ENCODE measurements at places on chromosomes 6 and 20.

DNA sequence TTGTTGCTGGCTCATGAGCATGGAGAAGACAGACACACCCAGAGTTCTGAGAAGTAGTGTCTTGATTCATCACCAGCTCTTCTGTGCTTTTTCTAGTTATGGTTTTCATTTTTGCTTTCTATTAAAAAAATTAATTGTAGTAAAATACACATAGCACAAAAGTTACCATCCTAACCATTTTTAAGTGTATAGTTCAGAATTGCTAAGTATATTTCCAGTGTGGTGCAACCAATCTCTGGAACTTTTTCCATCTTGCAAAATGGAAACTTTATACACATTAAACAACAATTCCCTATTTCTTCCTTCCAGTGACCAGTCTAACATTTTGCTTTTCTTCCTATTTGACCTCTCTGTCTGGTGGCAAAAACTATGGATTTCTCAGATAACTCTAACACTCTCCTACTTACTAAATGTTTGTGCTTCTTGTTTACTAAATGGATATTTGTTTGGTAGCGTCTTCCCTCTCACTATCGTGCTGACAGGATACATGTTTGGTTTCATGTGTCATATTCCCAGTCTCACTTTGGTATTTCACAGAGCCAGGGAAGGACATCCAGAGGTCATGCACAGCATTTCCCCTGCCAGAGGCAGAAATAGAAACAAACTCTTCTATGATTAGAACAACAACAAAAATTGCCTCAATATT lies 40.6 kb downstream of the TXLNB start:
- peak; percentile 17 for DNase-seq

- DNase-seq, result no peak
Measured at GRCh38 chr6:41543087-41543486, 3.1 kb upstream of the FOXP4 start.

DNA sequence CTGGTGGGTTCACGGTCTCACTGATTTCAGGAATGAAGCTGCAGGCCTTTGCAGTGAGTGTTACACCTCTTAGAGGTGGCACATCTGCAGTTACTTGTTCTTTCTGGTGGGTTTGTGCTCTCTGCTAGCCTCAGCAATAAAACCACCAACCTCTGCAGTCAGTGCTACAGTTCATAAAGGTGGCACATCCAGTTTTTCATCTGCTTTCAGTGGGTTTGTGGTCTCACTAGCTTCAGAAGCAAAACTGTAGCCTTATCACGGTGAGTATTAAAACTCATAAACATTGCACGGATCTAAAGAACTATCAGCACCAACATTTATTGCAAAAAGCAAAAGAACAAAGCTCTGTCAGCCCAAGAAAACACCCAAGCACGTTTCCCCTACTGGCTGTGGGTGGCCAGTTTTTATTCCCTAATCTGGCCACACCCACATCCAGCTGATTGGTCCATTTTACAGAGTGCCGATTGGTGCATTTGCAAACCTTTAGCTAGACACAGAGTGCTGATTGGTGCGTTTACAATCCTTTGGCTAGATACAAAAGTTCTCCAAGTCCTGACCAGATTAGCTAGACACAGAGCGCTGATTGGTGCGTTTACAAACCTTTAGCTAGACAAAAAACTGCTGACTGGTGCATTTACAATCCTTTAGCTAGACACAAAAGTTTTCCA lies 3.4 kb upstream of the TMEM14C start:
- DNase-seq, result peak; percentile 70

DNA sequence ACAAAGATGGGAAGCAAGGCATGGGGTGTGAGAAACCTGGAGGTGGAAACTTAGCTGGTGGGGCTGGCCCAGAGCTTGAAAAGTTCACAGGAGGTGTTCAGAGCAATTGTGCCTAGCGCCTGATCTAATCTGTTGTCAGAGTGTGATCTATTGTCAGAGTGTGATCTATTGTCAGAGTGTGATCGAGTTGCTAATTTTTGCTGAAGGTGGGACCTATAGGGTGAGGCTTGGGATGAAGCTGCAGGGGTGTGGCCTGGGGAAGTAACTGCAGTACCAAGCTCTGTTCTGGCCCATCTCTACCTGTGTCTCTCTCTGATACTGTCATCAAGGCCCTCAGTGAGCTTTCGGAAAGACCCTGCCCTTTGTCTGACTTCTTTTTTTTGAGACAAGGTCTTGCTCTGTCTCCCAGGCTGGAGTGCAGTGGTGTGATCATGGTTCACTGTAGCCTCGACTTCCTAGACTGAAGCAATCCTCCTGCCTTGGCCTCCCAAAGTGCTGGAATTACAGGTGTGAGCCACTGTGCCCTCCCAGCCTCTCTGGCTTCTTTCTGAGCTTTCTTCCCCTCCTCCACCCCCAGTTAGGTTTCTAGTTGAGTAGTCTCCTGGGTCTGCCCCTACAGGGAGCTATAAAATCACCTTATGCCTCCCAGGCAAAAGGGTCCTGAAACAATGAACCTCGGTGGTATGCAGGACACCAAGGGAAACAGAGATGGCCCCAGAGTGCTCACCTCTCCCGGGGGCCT lies 150.8 kb upstream of the RNF24 start:
- DNase-seq, result no peak

Data from activated CD8-positive, alpha-beta T cell treated with anti-CD3 and anti-CD28 coated beads, Interleukin-2, amount 10 ng/mL, durations not matched to agents 7 days and 5 days (primary cell).